Skin of body (tissue), 3 donors: ENCODE measurements at places on chromosomes 12 and 14.

GRCh38 chr14:93999573-93999972 lies 2.5 kb downstream of the CCDC197 start:
- DNase-seq = no peak

DNA sequence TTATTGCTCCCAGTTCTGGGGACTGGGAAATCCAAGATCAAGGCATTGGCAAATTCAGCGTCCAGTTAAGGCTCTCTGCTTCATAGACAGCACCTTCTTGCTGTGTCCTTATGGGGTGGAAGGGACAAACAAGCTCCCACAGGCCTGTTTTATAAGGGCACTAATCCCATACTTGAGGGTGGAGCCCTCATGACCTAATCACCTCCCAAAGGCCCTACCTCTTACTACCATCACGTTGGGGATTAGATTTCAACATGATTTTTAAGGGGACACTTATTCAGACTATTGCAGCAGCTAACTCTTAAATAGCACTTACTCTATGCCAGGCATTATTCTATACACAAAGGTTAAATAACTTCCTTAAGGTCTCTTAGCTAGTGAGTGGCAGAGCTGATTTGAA lies 17.3 kb downstream of the TOGARAM1 start:
- DNase-seq = no peak

- peak; percentile 97 for DNase-seq
Observed at GRCh38 chr14:63642229-63642611, 549 bp upstream of the WDR89 start.

- DNase-seq = no peak
Observed at GRCh38 chr12:50677858-50678257, 86.0 kb upstream of the ATF1 start.

GRCh38 chr14:56666294-56666693 lies 86.7 kb downstream of the TMEM260 start:
- DNase-seq = no peak

- DNase-seq = no peak
Observed at GRCh38 chr12:20757-21156, 45.8 kb upstream of the IQSEC3 start.

- DNase-seq = no peak
Observed at GRCh38 chr12:29617407-29617803, 119.9 kb upstream of the OVCH1 start.

- DNase-seq = no peak
Observed at GRCh38 chr12:122839907-122840554, 4.8 kb downstream of the HIP1R start.

DNA sequence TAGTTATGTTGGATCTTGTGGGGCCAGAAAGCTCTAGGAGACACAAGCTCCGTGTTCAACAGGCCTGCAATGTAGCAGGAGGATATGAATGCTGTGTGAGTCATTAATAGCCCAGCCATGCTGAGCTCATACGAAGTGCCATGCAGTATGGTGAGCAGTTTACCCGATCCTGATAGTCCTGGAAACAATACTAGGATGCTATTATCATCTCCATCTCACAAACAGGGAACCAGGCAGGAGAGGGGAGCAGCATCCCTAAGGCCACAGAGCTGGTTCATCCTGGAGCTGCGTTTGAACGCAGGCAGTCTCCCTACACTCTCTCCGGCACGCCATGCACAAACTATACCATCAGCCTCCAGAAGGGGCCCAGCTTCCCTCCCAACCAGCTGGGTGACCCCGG lies 20.5 kb downstream of the TTC7B start:
- no peak for DNase-seq

GRCh38 chr12:1878214-1878613 lies 40.2 kb downstream of the CACNA2D4 start:
- no peak for DNase-seq
